Neural progenitor cell (in vitro differentiated cells): ENCODE measurements at places on chromosomes 13 and 19. TPM values are rescaled to one million over a fixed set of nuclear protein-coding genes. Genes with fewer than 3 reads are reported as not detected.

GRCh38 chr13:106462710-106463109 lies 72.8 kb downstream of the EFNB2 start:
- no peak overlapping the region for H3K4me3 ChIP-seq
- H3K27me3 ChIP-seq, result no peaks in the 10 kb centered on the region
- no peak overlapping the region for H3K27ac ChIP-seq
- H3K36me3 ChIP-seq, result no peaks in the 10 kb centered on the region
- peaks cover 4% of the 10 kb centered on the region for H3K4me1 ChIP-seq

- no peak for DNase-seq
- no peak overlapping the region for H3K4me3 ChIP-seq
- H3K4me1 ChIP-seq, result peaks cover 2% of the 10 kb centered on the region
Measured at GRCh38 chr13:30829833-30830637, 76.0 kb upstream of the MEDAG start.

The EIF3K gene
- total RNA-seq, result 261 and 432 TPM in 2 replicates

- H3K27me3 ChIP-seq, result no peaks in the 10 kb centered on the region
- H3K27ac ChIP-seq, result peak overlapping the region; percentile 92
- H3K4me1 ChIP-seq, result peaks cover 9% of the 10 kb centered on the region
- peaks cover 6% of the 10 kb centered on the region for H3K36me3 ChIP-seq
- peak overlapping the region; percentile 100 for H3K4me3 ChIP-seq
Measured at GRCh38 chr19:1650650-1651567, 1.5 kb downstream of the TCF3 start.

The FFAR1 gene
- 0.06 TPM in 1 of 2 replicates, not detected in the other for total RNA-seq

GRCh38 chr19:40609561-40610395 lies 8.6 kb downstream of the LTBP4 start:
- peak; percentile 94 for DNase-seq
- no peak overlapping the region for H3K27ac ChIP-seq
- no peaks in the 10 kb centered on the region for H3K36me3 ChIP-seq

GRCh38 chr19:18932216-18932841 lies 8.7 kb downstream of the HOMER3 start:
- no peaks in the 10 kb centered on the region for H3K27me3 ChIP-seq
- peaks cover 7% of the 10 kb centered on the region for H3K4me1 ChIP-seq
- H3K4me3 ChIP-seq, result peak overlapping the region; percentile 35
- no peak overlapping the region for H3K27ac ChIP-seq
- peak; percentile 97 for DNase-seq

DNA sequence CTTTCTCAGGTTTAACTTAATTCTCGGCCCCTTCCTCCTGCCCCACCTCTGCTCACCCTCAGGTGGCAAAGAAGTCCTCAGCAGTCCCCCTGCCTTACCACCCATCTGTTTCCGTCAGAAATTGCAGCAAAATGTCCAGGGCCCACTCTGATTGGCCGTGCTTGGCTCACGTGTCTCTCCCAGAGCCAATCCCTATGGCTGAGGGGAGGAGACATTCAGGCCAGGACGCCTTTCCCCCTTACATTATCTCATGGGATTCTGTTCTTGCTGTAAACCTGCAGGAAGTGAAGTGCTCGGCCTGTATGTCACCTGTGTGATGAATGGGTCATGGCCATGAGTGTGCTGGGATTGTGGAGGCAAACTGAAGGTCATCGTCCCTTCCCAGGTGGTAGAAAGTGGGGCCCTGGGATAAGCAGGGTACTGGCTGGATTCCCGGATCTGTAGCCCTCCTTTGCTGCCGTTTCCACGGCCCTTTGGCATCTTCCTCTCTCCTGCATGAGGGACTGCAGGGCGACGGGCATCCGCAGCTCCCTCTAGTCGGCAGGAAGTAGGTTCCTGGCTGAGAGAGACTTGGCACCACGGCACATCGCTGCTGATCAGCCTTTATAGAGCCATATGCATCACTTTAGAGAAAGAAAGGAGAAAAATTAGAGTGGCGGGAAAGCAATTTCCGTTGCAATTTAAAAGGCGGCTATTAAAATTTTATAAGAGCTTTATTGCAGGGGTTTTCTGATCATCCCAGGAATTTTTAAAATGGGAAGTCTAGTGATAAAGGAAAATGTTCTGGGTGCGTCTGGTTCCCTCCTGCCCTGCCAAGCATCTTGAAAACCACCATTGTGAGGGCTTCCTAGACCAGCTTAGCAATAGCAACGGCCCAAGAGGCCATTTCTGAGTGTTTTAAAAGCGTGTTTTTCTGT lies 118.2 kb downstream of the SIPA1L3 start:
- peaks cover 5% of the 10 kb centered on the region for H3K4me1 ChIP-seq
- H3K4me3 ChIP-seq, result no peak overlapping the region
- H3K27me3 ChIP-seq, result no peaks in the 10 kb centered on the region
- no peak for DNase-seq
- no peak overlapping the region for H3K27ac ChIP-seq

GRCh38 chr13:46698910-46699460 lies 98.0 kb downstream of the ESD start:
- no peak for DNase-seq
- no peaks in the 10 kb centered on the region for H3K4me1 ChIP-seq
- no peaks in the 10 kb centered on the region for H3K36me3 ChIP-seq
- H3K27me3 ChIP-seq, result no peaks in the 10 kb centered on the region

GRCh38 chr13:58165617-58166016 lies 534.1 kb downstream of the PCDH17 start:
- H3K27me3 ChIP-seq, result no peaks in the 10 kb centered on the region
- no peak overlapping the region for H3K27ac ChIP-seq
- no peaks in the 10 kb centered on the region for H3K36me3 ChIP-seq
- no peak overlapping the region for H3K4me3 ChIP-seq

DNA sequence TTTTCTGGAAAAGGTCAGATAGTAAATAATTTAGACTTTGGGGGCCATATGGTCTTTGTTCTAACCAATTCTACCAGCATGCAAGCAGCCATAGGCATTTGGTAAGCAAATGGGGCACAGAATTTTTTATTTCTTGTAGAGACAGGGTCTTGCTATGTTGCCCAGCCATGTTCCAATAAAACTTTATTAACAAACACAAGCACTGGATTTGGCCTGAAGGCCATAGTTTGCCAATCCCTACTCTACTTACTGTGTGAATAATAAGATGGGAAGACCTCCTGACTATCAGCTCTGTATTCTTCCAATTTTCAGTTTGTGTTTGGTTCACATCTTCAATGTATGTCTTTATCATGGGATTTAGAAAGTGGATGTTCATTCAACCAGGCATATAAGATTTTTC lies 53.0 kb upstream of the SERP2 start:
- H3K27me3 ChIP-seq, result no peaks in the 10 kb centered on the region
- no peak overlapping the region for H3K4me3 ChIP-seq
- no peak overlapping the region for H3K27ac ChIP-seq
- H3K4me1 ChIP-seq, result no peaks in the 10 kb centered on the region

GRCh38 chr19:30523791-30524190 lies 151.6 kb downstream of the ZNF536 start:
- no peaks in the 10 kb centered on the region for H3K4me1 ChIP-seq
- H3K4me3 ChIP-seq, result no peak overlapping the region
- H3K27ac ChIP-seq, result no peak overlapping the region
- H3K36me3 ChIP-seq, result no peaks in the 10 kb centered on the region
- no peak for DNase-seq
- H3K27me3 ChIP-seq, result no peaks in the 10 kb centered on the region

The ETV2 gene
- total RNA-seq, result 0.71 TPM in 1 of 2 replicates, not detected in the other

The DGKH gene
- total RNA-seq, result 8.4 and 12.1 TPM in 2 replicates

The CLEC4G gene
- not detected in 2 replicates for total RNA-seq

The GPR18 gene
- not detected in 2 replicates for total RNA-seq

- H3K4me1 ChIP-seq, result peaks cover 16% of the 10 kb centered on the region
- no peaks in the 10 kb centered on the region for H3K27me3 ChIP-seq
- H3K27ac ChIP-seq, result peak within 1 kb of the TSS; percentile 95
- DNase-seq, result no peak
Measured at GRCh38 chr19:54189145-54189734, at the start of gene MBOAT7. TSS of gene MBOAT7 (minus strand) at chr19:54189580. CDS start at chr19:54188508, 1,072 bp downstream.

- H3K4me1 ChIP-seq, result no peaks in the 10 kb centered on the region
- no peaks in the 10 kb centered on the region for H3K27me3 ChIP-seq
- H3K36me3 ChIP-seq, result no peaks in the 10 kb centered on the region
- no peak overlapping the region for H3K27ac ChIP-seq
- H3K4me3 ChIP-seq, result no peak overlapping the region
- no peak for DNase-seq
Measured at GRCh38 chr19:35316560-35316959, 12.4 kb upstream of the CD22 start.
